Hepatocyte (in vitro differentiated cells): ENCODE measurements at places on chromosomes 2 and 18. TPM values are rescaled to one million over a fixed set of nuclear protein-coding genes. Genes with fewer than 3 reads are reported as not detected.

KLF7 gene
- 6.3 and 18.6 TPM in 2 replicates for total RNA-seq

AQP12A gene
- not detected in 2 replicates for total RNA-seq

DNA sequence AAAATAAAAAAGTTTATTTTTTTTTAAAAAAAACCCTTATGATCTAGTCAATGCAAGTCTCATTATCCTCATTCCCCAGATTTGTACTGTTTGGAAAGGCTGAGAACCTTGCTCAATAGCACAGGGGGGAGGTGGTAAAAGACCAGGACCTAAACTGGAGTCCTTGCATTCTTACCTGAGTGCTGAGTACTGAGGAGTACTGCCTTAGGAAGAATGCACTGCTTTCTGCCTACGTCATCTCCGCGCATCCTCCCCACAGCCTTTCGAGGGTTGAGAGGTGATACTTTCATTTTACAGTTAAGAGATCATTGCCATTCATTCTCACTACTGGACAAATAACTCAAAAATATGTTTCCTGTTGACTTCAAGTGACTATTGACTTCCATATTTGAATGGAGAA is 73.8 kb downstream of the MAP3K20 start:
- H3K27me3 ChIP-seq, result no peaks in the 10 kb centered on the region
- no peak overlapping the region for H3K27ac ChIP-seq
- no peaks in the 10 kb centered on the region for H3K4me1 ChIP-seq
- H3K36me3 ChIP-seq, result no peaks in the 10 kb centered on the region
- no peak overlapping the region for H3K4me3 ChIP-seq

DNA sequence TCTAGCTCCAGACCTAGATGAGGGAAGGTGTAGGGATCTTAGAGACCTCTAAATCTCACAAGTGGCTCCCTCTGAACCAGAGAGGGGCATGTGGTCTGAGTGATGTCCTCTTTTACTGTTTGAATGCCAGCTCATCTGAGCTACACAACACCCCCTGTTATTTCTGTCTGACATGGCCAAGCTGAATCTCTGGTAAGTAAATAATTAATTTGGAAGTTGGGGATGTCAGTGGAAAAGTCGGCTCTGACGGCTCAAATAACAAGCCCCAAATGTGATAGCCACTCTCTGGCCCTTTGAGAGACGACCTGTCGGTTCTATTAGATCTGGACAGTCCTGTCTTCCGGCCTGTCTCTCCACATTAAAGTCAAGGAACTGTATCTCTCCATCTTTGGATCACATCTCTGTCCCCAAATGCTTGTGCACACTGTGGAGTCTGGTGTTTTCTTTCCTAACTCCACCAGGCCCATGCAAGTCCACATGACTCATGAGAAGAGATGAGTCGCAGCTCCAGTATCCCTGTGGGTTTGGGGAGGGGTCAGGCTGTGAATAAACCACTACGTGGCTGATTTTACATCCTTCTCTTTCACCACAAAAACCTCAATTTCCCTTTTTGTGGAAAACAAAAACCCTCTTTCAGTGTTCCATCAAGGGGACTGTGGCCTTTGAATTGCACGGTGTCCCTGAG is 52.5 kb downstream of the SETBP1 start:
- H3K27ac ChIP-seq, result peak overlapping the region; percentile 57
- no peak for DNase-seq
- H3K36me3 ChIP-seq, result no peaks in the 10 kb centered on the region
- no peaks in the 10 kb centered on the region for H3K27me3 ChIP-seq

DNA sequence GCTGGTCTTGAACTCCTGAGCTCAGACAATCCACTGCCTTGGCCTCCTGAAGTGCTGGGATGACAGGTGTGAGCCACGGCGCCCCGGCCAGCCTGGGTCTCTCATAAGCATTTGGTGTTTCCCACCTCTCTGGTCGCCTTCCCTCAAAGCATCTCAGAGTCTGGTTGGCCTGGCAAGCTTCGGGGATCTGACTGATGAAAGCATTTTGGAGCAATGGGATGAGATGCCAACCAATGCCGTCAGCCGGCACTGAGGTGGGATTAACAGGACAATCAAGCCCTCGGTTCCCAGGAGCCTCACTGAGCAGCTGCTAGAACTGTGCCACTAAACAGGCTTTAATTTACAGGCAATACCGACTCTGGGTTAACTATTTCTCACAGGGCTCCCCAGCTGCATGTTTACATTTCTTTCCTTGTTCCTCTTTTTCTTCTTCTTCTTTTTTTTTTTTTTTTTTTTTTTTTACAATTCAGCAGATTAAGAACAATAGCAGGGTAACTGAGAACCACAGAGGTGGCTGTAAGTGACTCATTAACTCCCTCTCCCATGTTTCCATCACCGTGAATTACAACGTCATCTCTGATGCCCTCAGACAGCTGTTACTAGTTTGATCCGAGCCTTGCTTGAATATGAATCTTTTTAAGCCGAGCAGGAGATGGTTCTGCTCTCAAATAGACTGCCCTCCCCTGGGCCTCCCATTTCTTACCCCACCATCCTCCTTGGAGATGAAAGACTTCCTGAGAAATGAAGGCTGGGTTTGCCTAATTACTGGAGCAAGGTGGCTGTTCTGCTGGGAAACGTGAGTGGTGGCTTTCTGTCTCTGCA is 37.9 kb downstream of the ODC1 start:
- no peaks in the 10 kb centered on the region for H3K27me3 ChIP-seq
- H3K27ac ChIP-seq, result peak overlapping the region; percentile 84
- H3K4me1 ChIP-seq, result peaks cover 24% of the 10 kb centered on the region
- H3K4me3 ChIP-seq, result no peak overlapping the region
- DNase-seq, result no peak

OTOS gene
- total RNA-seq, result 0.50 TPM in 1 of 2 replicates, not detected in the other

PRKAG3 gene
- total RNA-seq, result not detected in 2 replicates

GRCh38 chr2:176115883-176116813 is at the start of gene HOXD10:
Gene HOXD10 (plus strand): TSS chr2:176116778. CDS start chr2:176116834, 56 bp downstream.
- no peak within 1 kb of the TSS for H3K27ac ChIP-seq
- DNase-seq, result no peak
- H3K27me3 ChIP-seq, result peaks cover 99% of the 10 kb centered on the region
- H3K36me3 ChIP-seq, result no peaks in the 10 kb centered on the region
- no peaks in the 10 kb centered on the region for H3K4me1 ChIP-seq

GRCh38 chr2:208222351-208222750 is 32.5 kb downstream of the IDH1 start:
- DNase-seq, result no peak
- H3K36me3 ChIP-seq, result no peaks in the 10 kb centered on the region
- no peak overlapping the region for H3K4me3 ChIP-seq
- H3K27me3 ChIP-seq, result no peaks in the 10 kb centered on the region

MC5R gene
- total RNA-seq, result not detected in 2 replicates

CDKL4 gene
- total RNA-seq, result 0.10 and 1.8 TPM in 2 replicates

DNA sequence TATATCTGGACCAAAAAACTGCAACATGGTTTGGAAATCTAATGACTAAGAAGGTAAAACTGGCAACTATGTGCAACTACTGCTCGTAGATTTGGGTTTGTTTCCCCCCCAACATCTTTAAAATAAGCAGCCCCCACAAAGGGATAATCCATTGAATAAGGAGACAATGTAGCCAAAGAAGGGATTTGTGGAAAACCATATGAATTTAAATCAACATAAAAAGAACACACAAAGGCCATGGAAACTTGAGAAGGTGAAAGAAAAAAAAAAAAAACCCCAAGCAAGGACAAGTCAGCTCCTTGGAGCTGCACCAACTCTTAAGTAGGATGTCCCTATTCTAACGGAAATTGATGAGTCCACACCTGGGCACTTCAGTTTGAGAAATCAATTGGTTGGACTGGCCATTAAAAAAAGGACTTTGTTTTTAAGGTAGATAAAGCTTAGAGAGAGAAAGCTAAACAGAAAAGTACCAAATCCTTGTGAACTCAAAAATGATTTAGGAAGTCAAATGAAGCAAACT is 53.7 kb upstream of the ST8SIA5 start:
- no peak overlapping the region for H3K4me3 ChIP-seq
- no peaks in the 10 kb centered on the region for H3K27me3 ChIP-seq
- no peak overlapping the region for H3K27ac ChIP-seq
- no peaks in the 10 kb centered on the region for H3K4me1 ChIP-seq
- no peak for DNase-seq

DNA sequence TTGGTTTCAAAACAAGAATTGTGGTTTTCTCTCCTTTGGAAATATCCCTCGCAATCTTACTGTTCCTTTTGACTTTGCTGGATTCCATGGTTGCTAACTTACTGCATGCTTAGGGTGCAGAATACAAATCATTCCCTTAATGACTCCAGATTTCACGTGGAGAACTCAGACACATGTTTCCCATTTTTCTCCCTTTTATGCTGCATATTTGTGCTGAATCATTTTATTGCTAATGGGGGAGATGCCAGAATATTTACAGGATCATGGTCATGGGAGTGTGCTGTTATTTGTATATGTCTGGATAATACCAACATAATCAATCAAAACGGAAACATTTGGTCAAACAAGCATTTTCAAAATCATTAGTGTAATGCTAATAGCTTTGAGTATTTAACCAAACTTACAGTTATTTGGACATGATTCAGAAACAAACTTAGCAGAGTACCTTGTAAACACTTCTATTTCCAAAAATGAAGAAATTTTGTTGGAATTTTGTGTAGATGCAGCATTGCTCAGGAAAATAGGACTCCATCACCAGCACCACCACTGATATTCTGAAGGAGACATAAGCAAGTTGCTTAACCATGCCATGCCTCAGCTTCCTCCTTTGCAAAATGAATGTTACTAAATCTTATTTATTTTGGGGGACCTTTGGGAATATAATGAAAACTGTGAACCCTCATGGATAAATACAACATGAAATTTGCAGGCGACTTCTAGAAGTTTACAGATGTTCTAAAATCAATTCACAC is 122.5 kb upstream of the RND3 start:
- no peaks in the 10 kb centered on the region for H3K36me3 ChIP-seq
- peaks cover 20% of the 10 kb centered on the region for H3K4me1 ChIP-seq
- no peaks in the 10 kb centered on the region for H3K27me3 ChIP-seq
- DNase-seq, result no peak

GRCh38 chr2:45833968-45834344 is 182.5 kb downstream of the PRKCE start:
- DNase-seq, result no peak
- no peak overlapping the region for H3K27ac ChIP-seq
- no peaks in the 10 kb centered on the region for H3K27me3 ChIP-seq
- no peaks in the 10 kb centered on the region for H3K4me1 ChIP-seq
- no peaks in the 10 kb centered on the region for H3K36me3 ChIP-seq
